ENCODE measurements at places on chromosomes 3 and 15. TPM values are rescaled to one million over a fixed set of nuclear protein-coding genes. Genes with fewer than 3 reads are reported as not detected.

The IMP3 gene
- total RNA-seq: 43.7 TPM

The LINGO1 gene
- total RNA-seq: 2.2 TPM

The IDH2 gene
- 1,069 TPM for total RNA-seq

The PODXL2 gene
- total RNA-seq: 1.2 TPM

The DNAJC13 gene
- total RNA-seq: 39.6 TPM

The CCDC54 gene
- not detected for total RNA-seq

The CEP97 gene
- 5.7 TPM for total RNA-seq

The RAMAC gene
- total RNA-seq: 14.8 TPM

The KY gene
- 7.4 TPM for total RNA-seq

The RASL12 gene
- 17.9 TPM for total RNA-seq

The SERINC4 gene
- not detected for total RNA-seq

The CHCHD4 gene
- 25.8 TPM for total RNA-seq

The COX5A gene
- total RNA-seq: 1,285 TPM

The P2RY1 gene
- total RNA-seq: 4.3 TPM

The WDR72 gene
- total RNA-seq: not detected

The GOLGA6B gene
- total RNA-seq: not detected

The EPHB1 gene
- total RNA-seq: 3.4 TPM

The GOLGA6D gene
- not detected for total RNA-seq

The EHD4 gene
- total RNA-seq: 29.8 TPM

The SLC28A2 gene
- not detected for total RNA-seq

The FOXL2 gene
- total RNA-seq: not detected

The CMTM8 gene
- 3.0 TPM for total RNA-seq

The CCR8 gene
- not detected for total RNA-seq

The DBR1 gene
- total RNA-seq: 8.8 TPM

The CPEB1 gene
- 3.4 TPM for total RNA-seq

The GOLGA8G gene
- not detected for total RNA-seq
